Renal pelvis (tissue), 12 donors: ENCODE measurements at places on chromosomes 5 and 9. TPM values are rescaled to one million over a fixed set of nuclear protein-coding genes. Genes with fewer than 3 reads are reported as not detected.

The MACIR gene
- 22.5 TPM for polyA plus RNA-seq

DNA sequence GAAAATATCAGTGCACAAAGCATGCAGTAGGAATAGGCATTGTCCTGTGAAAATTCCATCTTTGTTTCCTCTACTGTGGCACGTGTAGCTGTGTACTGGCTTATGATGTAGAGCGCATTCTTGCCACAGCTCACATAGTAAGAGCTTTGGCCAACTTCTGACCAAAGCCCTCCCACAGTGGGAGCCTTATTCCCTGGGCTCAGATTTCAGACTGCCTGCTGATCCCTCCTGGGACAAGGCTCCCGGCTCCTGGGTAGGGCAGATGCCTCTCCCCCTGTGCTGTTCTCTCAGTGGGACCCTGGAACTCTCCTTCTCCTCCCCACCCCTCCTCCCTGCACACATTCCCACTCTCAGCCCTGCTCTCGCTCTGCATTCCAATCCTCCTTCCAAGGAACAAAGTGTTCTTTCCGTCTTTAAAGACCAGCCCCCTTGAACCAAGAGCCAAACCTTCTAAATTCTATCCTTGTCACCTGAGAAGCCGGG, 17.5 kb downstream of the LCP2 start:
- DNase-seq: no peak

DNA sequence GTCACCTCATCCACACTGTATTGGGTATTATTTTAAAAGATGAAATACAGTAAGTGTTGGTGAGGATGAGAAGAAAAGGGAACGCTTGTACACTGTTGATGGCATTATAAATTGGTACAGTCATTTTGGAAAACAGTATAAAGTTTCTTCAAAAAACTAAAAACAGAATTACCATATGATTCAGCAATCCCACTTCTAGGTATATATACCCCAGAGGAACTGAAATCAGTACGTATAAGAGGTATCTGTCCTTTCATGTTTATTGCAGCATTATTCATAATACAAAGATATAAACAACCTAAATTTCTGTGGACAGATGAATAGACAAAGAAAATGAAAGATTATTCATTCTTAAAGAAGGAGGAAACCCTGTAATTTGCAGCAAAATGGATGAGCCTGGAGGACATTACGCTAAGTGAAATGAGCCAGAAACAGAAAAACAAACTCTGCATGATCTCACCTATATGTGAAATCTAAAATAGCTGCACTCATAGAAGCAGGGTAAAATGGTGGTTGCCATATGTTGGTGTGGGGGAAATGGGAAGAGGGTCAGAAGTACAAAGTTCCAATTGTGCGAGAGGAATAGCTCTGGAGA, 191.6 kb downstream of the TRIM36 start:
- no peak for DNase-seq

GRCh38 chr5:26881901-26882300, 156.5 kb downstream of the CDH9 start:
- no peak for DNase-seq

The PCDHA11 gene
- polyA plus RNA-seq: 0.05 TPM

- DNase-seq: no peak
These were observed 22.3 kb downstream of the FBXW2 start for GRCh38 chr9:120770931-120771330.

DNA sequence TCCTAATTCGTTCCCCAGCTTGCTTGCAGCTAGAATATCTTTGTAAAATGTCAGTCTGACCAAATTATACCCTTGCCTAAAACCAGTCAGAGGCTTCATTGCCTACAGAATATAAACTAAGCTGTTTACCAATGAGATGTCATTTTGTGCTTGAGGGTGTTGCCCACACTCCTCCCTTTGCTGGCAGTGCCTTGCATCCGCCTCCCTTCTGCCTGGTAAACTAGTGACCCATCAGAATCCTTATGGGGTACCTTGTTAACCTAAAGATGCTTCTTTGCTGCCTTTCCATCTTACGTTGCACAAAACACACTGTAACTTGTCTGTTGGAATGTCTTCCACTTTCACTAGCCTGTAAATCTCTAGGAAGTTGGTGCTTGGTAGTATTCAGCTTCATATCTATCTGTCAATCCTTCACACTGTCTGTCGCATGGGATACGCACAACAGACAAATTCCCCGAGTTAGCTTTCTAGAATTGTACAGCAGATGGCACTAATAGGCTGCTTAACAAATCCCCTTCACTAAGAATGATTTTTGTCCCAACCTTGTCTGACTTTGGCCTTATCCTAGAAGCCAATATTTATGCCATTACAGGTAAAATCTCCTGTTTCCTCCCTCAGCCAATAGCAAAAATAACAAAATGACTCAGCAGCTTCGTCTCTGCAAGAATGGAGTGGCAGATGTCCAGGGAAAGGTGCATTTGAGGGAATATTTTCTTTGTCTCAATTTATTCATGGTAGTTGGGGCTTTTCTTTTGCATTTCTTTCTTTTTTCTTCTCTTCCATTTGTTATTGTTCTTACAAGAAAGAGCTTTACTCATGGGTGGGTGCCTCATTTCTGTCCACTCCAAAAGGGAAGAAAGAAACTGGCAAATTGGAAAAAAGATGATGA, 3.0 kb downstream of the NUDT2 start:
- no peak for DNase-seq

The LAMC3 gene
- polyA plus RNA-seq: 35.6 TPM

The BRIX1 gene
- polyA plus RNA-seq: 48.8 TPM

The GABRG2 gene
- polyA plus RNA-seq: 0.26 TPM

The ZDHHC11 gene
- 9.9 TPM for polyA plus RNA-seq

DNA sequence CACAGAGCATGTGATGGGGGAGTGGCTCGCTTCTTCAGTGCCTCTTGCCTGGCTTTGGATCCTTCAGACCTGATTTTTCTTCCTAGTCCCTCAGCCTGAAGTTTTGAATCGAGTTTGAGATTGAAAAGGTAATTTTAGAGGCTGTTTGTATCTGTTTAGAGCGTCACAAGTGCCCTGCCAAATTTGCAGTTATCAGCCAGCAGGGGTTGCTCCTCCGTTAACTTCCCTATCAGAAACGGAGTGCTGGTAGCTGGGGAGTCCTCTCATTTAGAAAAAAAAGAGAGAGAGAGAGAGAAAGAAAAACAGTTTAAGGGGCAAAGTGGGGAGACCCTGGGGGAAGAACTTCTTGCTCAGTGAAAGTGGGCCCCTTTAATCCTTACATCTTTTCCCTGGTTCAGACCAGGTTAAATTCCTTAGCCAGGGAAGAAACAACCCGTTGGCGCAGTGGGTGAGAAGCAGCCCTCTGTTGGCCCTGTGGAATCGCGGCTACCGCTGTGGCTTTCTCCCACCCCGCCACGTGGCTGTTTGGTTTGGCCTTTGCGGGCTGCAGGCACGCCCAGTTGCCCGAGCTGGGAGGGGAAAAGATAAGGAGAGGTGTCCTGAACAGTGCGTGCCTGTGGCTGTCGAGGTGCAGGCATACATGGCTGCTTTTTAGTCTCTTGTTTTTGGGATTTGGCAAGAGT, 576.7 kb upstream of the ACO1 start:
- DNase-seq: no peak

The OR1J2 gene
- not detected for polyA plus RNA-seq

DNA sequence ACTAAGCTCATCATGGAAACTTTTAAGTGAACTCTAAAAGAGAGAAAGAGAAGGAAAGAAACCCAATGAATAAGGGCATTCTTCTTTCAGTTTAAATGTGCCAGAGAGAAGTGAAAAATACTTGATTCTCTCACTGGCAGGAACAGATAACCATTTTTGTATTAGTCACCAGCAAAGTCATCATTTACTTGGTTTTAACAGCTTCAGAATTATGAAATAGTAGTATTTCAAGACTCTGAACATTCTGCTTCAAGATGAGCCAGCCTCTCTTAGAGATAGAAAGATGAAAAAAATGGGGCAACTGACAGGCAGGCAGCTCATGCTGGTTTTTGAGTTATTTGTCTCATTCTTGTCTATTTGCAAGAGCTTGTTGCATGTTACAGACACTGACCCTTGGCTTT, 103.5 kb downstream of the GCNT1 start:
- DNase-seq: no peak

- DNase-seq: no peak
These were observed 254.2 kb upstream of the TRPC7 start for GRCh38 chr5:136619556-136619955.

DNA sequence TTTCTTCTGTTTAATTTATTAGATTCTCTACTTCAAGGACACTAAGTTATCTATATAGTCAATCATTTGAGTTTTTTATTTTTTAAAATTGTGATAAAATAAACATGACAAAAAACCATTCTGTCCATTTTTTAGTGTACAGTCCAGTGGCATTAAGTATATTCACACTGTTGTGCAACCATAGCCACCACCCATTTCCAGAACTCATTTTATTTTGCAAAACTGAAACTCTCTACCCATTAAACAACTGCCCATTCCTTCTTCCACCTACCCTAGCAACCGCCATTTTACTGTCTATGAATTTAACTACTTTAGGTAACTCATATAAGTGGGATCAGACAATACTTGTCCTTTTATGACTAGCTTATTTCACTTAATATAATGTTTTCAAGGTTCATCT, 275.6 kb downstream of the SH3GL2 start:
- no peak for DNase-seq

DNA sequence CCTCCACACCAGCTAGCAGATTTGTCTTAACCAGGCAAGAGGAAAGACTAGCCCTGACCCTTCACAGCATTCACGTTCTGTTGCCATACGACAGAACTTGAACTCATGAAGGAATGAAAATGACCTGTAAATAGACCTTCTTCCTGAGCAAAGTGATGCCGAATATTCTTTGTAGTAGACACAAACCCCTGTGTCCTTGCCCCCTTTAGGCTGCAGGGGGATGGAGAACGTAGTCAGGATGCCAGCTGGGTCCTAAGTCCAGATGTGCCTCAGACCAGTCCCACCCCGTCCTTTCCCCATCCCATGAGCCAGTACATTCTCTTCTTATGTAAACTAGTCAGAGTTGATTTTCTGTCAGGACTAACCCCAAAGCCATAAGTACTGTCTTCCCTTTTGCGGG, 104.2 kb upstream of the SAP30L start:
- DNase-seq: no peak

The OCLN gene
- polyA plus RNA-seq: 29.5 TPM

The ADAMTS16 gene
- 80.2 TPM for polyA plus RNA-seq

GRCh38 chr9:6931913-6932312, 174.1 kb downstream of the KDM4C start:
- no peak for DNase-seq

DNA sequence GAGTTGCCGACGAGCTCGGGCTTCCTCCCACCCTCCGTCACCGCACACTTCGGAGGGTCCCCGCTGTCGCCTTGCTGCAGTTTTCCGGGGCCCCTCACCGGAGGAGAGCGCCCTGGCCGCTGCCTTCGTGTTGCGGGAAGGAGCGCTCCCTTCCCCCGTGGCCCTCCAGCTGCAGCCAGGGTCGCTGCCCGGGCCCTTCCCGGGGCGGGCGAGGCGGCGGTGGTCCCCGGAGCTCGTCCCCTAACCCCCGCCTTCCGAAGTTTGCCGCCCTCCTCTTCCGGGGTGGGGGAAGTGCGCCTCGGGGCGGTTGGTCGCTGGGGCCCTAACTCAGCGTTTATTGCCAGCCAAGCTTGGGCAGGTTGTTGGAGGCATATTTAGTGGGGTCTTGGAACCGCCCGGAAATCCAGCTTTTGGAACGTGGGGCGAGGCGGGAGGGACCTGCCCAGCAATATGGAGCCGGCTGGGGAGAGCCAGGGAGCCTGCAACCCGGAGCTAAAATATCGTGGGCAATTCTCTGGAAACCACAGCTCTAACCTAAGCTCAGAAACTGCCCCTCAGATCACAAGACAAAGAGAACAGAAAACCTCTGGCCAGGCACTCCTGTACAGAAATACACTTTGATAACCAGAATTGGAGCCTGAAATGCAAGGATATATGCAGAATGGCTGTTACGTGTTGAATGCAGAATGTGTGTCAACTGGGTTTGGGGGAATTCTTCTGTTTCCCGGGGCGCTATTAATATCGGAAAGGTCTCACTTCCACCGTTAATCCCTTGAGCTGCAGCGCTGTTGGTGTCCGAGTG, 890 bp downstream of the PIK3R1 start:
- peak; percentile 52 for DNase-seq

DNA sequence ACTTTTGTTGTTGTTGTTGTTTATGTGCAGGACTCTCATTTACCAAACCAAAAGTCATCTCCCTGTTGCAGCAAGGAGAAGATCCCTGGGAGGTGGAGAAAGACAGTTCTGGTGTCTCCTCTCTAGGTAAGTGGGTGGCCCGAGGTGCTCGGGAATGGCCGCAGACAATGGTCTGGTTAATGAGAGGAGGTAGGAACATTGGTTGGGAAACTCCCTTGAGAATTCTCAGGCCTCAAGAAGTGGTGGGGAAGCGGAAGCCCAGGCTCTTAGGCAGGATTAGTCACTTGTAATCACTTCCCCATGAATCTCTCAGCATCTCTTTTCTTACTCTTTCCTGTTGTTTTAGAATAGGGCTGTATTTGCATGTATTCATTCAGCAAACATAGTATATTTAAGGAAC, 7.2 kb downstream of the ZNF354B start:
- DNase-seq: no peak
